Sigmoid colon (tissue), 7 donors: ENCODE measurements at places on chromosomes 6 and 20. TPM values are rescaled to one million over a fixed set of nuclear protein-coding genes. Genes with fewer than 3 reads are reported as not detected.

OR12D3 gene
- not detected for total RNA-seq

CPNE5 gene
- total RNA-seq: 2.1 TPM

RFX6 gene
- not detected for total RNA-seq

SLC22A1 gene
- total RNA-seq: 1.1 TPM

PBOV1 gene
- total RNA-seq: not detected

SPAG4 gene
- 3.3 TPM for total RNA-seq

PRKN gene
- 173 TPM for total RNA-seq

ANGPT4 gene
- 0.28 TPM for total RNA-seq

TTLL9 gene
- total RNA-seq: 1.1 TPM

DNA sequence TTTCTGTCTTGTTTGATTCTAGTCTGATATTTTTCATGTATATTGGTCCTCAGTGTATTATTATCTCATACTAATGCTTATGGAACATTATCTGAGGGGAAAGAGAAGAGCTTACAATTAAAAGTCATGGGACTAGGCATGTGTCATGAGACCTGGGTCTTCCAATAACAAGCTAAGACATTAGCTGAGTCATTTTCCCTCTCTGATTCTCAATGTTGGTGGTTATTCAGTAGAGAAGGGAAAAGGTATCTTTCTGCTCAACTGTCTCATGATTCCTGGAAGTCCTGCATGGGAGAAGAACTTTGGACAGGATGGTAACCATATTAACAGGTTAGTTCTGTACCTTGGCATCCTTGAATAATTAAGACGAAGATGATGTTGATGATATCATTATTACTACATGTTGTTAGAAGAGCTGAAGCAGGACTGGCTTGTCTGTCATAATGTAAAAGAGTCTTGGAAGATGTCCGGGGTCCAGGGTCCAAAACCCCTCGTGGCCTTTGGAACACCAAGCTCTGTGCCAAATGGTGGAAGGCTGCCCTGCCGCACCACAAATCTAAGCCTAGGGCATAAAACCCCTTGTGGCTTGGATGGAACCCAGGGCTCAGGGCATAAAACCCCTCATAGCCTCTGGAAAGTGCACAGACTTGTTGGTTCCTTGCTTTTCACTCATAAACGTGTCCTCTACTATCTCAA is 19.1 kb downstream of the TRIM38 start:
- DNase-seq: no peak

- DNase-seq: no peak
Measured at GRCh38 chr20:49276161-49276960, 1.5 kb downstream of the ZNFX1 start.

- DNase-seq: peak; percentile 2
Measured at GRCh38 chr20:1979106-1979778, 14.6 kb downstream of the PDYN start.

DNA sequence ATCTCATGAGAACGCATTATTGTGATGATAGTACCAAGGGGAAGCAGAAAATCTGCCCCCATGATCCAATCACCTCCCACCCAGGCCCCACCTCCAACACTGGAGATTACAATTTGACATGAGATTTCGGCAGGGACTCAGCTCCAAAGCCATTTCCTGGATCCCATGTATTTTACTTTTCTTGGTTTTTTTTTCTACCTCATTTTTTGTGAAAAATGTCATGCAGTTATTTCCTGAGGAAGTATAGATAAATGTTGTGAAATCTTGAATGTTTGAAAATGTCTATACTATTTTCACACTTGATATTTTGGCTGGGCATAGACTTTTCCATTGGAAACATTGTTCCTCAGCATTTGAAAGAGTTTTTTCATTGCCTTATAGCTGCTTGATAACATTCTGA is 9.1 kb upstream of the BRPF3 start:
- no peak for DNase-seq

GRCh38 chr20:32385541-32385940 is 27.4 kb downstream of the ASXL1 start:
- no peak for DNase-seq

DNA sequence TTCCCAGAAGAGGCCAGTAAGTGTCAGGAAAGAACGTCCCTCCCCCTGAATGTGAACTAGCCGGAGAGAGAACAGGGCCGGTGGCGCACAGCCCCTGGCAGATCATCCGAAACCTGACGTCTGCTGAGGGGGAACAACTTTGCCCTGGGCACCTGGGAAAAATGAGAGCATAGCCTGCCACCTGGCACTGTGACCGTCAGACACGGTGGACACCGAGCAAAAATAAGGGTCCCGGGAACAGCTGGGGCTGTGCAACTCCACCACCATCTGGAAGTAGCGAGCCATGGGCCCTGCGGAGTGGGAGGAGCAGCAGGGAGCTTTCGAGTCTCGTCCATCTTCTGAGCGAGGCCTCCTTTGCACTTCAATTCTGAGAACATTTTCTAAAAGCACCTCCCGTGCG is 110.8 kb downstream of the EDN3 start:
- DNase-seq: peak; percentile 33

DNA sequence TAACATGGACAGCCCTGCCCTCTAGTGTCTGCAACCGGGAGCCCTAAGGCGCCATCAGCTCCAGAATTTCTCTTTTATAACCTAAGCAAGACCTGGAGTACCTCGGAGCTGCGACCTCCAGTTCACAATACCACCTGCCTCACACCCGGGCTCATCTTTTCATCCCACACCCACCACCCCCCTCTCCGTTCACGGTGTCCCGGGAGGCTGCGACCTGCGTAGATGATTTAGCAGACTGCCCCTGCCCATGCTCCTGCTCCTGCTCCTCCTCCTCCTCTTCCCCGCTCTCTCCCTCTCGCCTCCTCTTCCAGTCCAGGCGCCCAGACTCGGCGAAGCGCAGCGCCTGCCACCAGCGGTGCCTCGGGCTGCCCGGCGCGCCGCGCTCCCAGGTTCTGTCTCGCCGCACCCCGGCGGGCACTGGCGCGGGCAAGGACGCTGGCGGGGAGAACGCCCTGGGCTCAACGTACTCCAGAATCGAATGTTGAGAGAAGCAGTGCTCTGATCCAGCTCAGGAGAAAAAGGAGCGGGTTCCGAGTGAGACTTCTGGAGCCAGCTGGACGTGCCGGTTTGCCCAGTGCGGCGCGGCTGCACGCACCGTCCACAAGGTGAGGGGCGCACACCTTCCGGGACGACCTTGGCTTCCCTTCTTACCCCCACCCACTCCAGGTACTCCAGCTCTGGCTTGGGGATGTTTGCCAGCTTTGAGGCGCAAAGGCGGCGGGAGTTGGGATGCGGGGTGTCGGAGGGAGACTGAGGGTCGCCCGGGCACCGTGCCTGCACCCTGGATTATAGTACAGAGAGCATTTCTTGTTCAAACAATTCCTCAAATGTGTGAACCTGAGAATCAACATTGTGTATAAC is at the start of gene HTR1E:
Gene HTR1E (plus strand): TSS at position 310 of the 861 bp plus-strand sequence. CDS start 77,807 bp downstream, outside the sequence.
- no peak for DNase-seq

DNA sequence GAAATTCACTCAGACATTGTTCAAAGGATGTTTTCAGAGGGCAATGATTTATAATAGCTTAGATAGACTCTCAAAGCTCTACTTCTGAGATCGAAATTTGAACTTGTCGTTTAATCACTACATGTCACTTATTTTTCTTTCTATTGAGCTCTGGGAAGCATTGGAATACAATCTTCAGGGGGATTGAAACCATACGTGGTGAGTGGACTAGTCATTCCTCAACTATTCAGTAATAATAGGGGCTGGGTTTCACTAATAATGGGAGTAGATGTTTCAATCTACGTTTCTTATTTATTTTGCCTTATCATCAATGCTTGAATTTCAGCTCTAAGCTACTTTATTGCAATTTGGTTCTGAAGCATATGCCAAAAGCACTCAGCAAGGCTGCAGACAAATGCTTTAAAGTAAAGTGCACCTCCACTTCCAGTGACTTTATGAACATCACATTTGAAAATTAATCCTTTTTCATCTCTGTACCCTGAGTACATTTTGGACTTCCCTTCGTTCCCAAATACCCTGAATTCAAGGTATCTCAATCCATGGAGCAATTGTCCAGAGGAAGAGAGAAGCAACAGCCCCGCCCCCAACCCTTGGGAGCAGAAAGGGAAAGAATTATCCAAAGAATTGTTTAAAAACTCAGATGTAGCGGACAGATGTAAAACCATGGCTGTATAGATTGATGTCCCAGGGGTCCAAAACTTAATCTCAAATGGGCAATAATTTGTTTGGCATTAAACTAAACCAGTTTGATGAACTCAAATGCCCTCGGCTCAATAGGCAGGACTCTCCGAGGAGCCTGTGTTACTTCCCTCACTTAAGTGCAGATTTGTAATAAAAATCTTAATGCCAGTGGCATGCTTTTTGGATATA is 68.1 kb downstream of the HFE start:
- DNase-seq: peak; percentile 74

- DNase-seq: no peak
Measured at GRCh38 chr6:134427721-134428120, 109.8 kb upstream of the SGK1 start.

- DNase-seq: no peak
Measured at GRCh38 chr6:11535801-11536230, 1.7 kb upstream of the TMEM170B start.

- DNase-seq: no peak
Measured at GRCh38 chr6:31476515-31477139, 21.3 kb upstream of the MICB start.

DNA sequence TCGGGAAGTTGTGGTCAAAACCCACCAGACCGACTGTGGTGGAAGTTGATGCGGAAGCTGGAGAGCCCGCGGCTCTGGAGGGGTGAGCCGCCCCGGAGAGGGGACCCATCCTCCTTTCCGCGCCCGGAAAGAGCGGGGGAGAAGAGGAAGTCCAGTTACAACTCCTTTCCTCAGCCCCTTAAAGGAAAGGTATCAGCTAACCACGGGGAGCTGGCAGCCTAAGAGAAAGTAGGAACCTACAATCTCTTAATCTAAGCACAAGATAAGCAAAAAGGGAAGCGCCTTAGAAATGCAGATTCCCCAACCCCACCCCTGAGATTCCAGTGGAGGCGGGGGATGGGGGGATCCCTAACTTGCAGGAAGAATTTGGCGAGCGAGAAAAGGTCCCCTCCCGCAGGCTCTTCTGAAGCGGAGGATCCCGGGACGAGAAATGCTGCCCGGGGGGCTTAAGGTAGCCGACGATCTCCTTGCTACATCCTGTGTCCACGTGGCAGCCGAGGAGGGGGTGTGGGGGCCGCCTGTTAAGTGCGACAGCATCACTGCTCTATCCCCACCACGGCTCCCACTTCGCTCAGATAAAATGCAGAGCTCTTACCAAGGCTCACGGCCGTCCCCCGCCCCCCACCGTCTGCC is 87.5 kb downstream of the ZFP64 start:
- peak; percentile 62 for DNase-seq

- no peak for DNase-seq
Measured at GRCh38 chr6:36268478-36269275, 1.2 kb upstream of the PNPLA1 start.

DNA sequence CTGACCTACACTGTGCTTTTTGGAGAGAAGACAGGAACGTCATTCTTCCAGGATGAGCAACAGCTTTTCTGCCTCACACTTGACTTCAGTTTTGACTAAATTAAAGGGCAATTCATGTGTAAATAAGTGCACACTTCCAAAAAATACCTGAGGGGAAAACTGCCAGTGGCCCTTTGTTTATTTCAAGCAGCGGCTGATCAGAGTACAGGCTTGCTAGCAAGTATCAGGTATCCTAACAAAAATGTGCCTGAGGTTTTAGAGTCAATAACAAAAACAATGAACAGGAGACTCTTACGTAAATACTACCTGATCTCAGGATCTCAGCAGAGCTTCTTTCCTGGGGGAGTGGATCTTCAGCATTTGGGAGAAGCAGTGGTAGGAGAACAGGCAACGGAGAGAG is 12.4 kb downstream of the LY86 start:
- no peak for DNase-seq

GRCh38 chr20:24124951-24125650 is 136.5 kb upstream of the GGTLC1 start:
- DNase-seq: no peak

GRCh38 chr20:1669304-1669703 is 11.7 kb upstream of the SIRPG start:
- no peak for DNase-seq

- DNase-seq: no peak
Measured at GRCh38 chr6:119497988-119498727, 148.6 kb upstream of the MAN1A1 start.

- no peak for DNase-seq
Measured at GRCh38 chr6:53282234-53282633, 66.5 kb downstream of the ELOVL5 start.

DNA sequence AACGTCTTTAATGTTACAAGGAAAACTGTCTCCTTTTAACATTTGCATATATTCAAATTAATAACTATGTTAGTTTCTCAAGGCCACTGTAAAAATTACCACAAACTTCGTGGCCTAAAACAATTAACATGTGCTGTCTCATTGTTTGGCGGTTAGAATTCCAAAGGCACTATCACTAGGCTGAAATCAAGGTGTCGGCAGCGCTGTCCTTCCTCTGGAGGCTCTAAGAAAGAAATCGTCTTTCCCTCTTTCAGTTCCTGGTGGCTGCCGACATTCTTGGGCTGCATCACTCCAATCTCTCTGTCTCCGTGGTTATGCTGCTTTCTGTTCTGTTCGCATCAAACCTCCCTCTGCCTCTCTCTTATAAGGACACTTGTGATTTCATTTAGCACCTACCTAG is 4.2 kb downstream of the TPD52L1 start:
- no peak for DNase-seq

DNA sequence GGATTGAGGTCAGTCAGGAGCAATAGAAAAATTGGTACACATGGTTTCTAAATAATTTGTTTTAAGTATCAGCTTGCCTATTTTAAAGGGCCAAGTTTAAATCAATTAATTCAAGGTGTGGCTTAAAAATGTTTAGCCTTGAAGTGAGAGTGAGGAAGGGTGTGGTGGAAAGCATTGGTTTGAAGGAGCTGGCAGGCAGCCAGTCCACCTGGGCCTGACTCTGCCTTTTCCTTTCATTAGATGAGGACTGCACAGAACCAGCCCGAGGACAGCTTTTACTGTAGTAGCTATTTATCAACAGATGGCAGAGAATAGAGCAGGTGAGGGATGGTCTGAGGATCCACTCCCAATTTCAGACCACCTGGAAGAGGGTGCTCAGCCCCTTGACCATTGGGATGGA is 42.4 kb downstream of the DHX35 start:
- DNase-seq: no peak

DNA sequence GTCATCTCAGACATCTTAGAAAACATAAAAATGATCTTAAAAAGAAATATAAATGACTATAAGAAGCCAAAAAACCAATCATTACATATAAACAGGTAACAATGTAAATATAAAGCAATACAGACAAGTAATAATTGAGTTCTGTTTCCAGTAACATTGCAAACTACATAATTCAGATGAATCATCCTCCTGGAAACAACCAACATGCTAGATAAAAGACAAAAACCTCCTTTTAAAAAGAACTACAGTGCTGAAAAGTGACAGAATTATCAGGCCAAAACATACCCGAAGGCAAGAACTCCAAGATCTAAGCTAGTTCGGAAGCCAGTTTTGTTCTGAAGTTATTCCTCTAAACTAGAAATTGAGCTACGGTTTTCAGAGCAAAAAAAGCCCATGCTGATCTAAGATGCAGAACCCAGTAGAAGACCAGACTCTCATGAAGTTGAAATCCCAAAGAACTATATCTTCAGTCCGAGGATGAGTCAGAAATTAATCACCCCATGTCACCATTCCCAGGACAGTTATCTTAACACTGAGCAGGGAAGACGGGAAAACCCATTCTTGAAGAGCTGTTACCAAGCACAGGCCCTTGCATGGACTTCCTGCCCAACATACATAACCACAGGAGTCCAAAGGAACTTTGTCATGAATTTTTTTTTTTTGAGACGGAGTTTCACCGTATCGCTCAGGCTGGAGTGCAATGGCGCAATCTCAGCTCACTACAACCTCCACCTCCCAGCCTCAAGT is 9.8 kb downstream of the PGM3 start:
- DNase-seq: no peak
